ENCODE measurements at places on chromosomes 11 and 22.

DNA sequence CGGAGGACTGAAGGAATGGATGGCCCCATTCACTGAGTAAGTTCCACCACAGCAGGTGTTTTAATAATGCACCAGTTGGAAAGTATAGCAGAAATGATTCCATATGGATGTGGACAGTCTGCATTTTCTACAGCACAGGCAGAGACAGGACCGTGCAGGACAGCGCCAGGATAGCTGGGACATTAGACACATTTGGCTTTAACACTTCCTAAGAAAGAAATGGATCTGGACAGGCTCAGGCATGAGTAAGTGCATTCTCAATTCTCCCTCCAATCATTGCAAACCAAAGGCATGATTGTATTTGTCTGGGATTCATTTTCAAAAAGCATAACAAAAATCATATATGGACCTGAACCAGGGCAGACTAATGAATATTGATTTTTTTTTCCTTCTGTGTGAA, 233.0 kb upstream of the POU2AF2 start:
- DNase-seq: no peak

DNA sequence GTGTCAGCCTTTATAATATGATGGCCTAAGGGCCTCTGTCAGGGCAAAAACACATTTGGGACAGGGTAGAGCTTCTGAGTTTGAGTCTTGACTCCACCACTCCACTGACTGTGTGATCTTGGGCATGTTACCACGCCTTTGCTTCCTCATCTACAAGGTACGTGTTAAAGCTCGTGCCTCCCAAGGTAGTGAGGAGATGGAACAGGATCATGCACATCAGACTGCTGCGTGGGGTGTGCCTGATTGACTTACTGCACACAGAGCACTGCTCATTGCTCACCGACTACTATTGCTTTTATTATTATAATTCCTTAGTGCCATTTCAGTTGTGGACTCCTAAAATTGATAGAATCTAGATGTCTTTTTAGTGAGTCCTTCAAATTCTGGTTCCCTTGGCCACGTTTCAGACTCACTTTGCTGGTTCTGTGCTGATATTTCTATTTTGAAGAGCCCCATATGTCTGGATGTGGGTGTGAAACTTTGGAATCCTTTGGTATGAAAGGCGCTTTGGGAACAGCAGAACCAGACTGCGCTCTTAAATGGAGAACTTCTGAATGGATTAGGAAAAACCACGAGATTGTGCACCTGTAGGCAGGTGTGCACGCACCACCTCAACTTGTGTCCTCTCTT, 44.1 kb upstream of the RAB1B start:
- DNase-seq: no peak

- no peak for DNase-seq
Measured at GRCh38 chr22:41242396-41243117, 1.8 kb upstream of the CHADL start.

DNA sequence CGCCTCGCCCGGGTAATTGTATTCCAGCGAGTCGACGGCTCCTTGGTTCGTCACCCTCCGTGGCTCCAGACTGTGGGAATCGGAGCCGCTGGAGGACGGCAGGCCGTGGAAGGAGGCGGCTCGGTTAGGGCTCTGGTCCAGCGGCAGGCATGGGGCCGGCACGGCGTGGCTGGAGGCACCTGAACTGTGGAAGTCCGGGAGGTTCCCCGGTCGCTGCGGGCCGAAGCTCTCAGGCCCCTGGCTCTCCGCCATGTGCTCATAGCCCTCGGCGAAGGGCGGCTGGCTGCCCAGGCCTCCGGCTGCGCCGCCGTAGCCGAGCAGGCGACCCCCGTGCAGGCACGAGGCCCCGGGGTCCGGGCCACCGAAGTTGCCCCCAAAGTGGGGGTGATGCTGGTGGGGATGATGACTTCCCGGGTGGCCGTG, 1.7 kb downstream of the MN1 start:
- no peak for DNase-seq

DNA sequence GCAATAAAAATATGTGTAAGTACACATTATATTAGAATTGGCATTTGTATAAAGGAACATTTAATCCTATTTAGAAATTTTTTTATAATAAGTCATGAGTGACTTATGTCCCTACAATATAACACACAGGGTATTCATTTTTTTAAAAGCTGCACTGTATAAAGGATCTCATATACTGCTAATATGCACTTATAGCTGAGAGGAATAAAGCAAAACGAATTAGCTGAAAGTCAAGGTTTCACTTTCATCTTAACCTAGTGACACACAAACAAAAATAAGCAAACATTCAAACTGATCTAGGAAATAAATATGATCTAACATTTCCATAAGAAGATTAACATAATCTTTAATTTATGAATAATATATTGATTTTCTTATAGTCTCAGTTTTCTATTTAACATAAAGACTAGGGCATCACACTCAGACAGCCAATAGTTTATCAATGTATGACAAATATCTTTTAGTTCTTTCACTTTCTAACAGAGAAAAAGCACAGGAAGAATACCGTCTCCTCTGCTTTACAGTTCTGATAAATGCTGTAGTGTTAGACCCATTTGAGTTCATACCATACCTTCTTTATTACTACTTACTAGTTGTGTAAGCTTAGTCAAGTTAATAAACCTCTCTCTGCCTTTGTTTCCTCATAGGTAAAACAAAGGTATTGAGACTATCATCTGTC, 42.9 kb downstream of the DCDC1 start:
- DNase-seq: no peak

DNA sequence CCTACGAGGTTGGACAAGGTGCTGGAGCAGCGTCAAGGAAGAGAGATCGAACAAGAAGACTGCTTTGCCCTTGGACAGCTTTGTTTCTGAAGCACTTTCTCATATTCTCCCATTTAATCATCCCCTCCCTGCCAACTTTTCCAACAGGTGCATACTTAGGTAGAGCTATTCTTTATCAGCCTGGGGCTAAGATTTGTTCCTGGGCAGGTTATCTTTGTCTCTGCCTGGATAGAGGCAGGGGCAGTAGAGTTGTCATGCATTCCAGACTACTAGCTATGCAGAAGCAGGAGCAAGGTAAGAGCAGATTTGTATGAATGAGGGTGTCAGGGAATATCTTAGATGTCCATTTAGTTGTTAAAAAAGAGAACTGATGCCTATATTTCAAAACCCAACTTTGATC, 82.3 kb downstream of the PTPRJ start:
- DNase-seq: no peak
